ENCODE measurements at places on chromosomes 6 and 20.

DNA sequence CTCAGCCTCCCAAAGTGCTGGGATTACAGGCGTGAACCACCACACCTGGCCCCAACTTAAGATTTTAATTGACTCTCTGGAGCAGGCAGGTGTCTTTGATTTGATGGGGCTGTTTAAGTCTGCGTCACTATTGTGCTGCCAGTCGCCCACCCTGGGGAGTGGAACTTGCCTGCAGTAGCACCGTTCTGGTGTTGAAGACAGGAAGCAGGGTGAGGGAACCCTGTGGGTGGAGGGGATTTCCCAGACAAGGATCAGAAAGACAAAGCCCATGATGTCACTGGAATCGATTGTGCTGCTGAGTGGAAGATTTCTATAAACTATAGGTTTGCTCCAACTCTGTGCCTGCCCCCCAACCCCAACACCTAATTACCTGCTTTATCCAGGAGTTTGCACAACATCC, 11.0 kb downstream of the ALDH8A1 start:
- no peak for DNase-seq

GRCh38 chr6:56601390-56601789, 41.3 kb downstream of the DST start:
- no peak for DNase-seq

DNA sequence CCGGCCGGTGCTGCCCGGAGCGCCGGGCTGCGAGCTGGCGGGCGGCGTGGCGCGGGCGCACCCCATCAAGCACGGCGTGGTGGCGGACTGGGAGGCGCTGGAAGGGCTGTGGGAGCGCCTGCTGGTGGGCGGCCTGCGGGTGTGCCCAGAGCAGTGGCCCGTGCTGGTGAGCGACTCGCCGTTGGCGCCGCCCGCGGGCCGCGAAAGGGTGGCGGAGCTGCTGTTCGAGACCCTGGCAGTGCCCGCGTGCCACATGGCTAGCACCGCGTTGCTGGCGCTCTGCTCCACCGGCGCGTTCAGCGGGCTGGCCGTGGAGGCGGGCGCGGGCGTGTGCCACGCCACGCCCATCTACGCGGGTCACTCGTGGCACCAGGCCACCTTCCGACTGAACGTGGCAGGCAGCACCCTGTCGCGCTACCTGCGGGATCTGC, 517 bp downstream of the ACTL10 start:
- peak; percentile 53 for DNase-seq

DNA sequence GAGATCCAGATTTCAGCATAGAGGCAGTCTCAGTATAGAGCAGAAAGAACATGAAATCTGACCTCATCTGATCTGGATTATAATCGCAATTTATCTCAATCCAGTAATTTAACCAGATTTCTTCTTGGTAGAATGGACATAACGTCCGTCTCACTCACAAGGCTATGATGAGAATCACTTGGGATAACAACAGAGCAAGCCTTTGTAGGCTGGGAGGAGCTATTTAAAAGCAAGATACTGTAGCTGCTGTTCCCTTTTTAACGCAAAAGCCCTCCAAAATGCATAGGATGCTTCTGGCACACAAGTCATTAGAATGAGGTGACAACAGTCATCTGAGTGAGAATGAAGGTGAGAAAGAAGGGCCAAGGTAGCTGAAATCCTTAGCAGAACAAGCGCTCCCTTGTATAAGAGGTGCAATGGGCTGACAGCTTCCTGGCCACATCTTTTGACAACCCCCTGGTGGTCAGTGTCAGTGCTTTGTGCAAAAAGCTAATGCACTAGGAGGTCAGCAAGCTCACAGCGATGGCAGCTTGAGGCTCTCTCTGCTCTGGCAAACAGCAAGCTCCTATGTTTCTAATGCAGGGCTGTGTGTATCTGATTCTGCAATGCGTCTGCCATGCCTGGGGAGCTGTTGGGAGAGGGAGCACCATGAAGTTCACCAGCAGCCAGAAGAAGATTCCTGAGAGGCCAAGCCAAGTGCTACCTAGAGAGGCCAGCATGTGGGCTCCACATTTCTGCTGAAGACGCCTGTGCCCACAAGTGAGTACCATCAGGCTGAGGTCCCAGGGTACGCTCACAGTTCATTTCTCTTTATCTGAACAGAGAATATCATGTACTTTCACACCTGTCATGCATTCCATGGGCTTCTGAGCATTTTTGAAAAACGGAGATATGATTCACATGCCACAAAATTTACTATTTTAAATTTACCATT, 16.2 kb downstream of the METTL24 start:
- no peak for DNase-seq

DNA sequence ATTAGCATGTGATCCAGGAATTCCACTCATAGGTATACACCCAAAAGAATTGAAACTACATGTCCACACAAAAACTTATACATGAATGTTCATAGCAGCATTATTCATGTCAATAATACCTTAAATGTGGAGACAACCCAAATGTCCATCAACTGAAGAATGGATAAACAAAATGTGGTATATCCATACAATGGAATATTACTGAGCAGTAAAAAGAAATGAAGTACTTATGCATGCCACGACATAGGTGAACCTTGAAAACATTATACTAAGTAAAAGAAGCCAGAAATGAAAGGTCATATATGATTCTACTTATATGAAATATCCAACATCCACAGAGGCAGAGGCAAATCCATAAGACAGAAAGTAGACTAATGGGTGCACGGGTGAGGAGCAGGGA, 159.9 kb downstream of the UNC5CL start:
- no peak for DNase-seq

DNA sequence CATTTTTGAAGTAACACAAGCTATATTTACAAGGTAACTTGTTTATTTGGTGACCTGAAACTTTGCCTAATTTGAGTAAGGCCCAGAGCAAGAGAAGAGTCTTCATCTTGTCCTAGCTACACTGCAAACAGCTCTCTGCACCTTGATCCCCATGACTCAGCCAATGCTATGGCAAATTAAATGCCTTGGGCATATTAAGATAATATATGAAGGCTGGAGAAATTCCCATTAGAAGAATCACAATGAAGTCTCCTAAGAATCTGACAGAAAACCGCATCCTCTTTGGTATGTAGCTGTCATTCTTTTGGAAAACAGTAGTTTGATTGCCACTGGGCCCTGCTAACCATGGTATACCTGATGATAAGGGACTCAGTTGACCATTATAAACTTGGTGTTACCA, 204.5 kb downstream of the UBE3D start:
- no peak for DNase-seq

DNA sequence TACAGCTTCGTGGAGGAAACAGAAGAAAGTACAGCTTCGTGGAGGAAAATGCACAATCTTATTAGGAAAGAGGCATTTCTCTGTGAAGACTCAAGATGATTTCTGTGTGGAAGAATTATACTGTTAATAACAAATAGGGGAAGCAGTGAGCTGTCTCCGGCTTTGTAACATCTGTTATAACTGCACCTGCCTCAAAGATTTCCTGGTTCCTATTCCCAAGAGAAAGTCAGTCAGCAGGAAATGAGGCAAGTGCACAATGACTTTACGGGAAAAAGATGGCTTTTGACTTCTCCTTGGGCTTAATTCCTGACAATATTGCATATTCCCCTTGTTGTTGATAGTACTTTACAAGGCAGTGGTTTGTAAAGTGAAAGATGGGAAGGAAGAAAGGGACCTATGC, 538.5 kb downstream of the BMP2 start:
- no peak for DNase-seq

GRCh38 chr6:131854803-131855202, 47.0 kb downstream of the ENPP1 start:
- no peak for DNase-seq

- DNase-seq, result peak; percentile 5
These were observed 61.5 kb downstream of the GPX5 start for GRCh38 chr6:28586962-28587745.

DNA sequence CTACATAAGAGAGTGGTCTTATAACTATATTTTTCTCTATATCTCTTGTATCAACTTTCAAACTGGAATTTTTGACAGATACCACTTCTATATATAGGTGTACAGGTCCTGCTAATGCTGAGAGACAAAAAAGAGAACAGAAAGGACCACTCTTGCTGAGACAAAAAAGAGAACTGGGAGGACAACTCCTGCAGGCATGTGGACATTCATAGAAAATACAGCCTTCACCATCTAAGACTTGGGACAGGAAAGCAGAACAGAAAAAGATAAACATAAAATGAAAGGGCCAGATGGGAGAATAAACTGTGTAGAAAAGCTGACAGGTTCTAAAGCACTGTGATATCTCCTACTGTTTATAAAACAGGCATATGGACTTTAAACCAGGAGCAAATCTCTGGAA, 541.0 kb upstream of the ADGRB3 start:
- no peak for DNase-seq

DNA sequence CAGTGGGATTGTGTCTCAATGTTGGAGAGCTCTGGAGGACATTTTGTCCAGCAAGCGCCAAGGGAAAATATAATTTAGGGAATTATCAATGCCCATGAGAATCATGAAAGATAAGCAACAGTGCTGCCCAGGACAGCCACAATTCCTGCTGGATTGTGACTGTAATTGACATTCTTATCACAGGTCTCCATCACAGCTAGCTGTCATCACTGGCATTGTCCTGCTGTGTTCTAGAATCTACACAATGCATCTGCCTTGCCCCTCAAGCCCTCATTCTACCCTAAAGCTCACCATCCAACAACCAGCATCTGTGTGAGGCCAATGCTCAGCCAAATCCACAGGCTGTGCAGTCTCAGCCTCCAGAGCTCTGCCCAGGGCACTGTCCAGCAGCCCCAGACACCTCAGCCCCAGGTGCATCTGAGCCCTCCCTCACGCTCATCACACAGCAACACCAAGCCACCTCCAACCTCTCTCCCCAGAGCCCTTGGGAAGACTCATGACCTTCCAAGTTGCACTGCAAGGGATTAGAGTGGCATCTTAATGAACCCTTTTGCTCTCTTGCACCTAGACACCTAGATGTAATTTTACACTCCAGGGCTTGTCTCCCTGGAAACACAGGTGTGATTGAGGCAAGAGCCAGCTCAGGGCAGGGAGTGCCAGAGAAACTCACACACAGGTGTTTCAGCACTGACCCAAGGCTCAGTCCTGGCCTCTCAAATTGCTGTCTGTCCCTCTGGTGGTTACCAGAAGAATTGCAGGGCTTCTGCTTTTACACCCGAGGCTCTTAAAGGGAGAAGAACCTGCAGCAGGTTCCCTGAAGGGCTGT, 85.2 kb upstream of the PHACTR3 start:
- no peak for DNase-seq
